ENCODE measurements at places on chromosomes 2 and 18. TPM values are rescaled to one million over a fixed set of nuclear protein-coding genes. Genes with fewer than 3 reads are reported as not detected.

PRR30 gene
- total RNA-seq, result not detected

BMP10 gene
- not detected for total RNA-seq

GALNT13 gene
- 1.8 TPM for total RNA-seq

DNA sequence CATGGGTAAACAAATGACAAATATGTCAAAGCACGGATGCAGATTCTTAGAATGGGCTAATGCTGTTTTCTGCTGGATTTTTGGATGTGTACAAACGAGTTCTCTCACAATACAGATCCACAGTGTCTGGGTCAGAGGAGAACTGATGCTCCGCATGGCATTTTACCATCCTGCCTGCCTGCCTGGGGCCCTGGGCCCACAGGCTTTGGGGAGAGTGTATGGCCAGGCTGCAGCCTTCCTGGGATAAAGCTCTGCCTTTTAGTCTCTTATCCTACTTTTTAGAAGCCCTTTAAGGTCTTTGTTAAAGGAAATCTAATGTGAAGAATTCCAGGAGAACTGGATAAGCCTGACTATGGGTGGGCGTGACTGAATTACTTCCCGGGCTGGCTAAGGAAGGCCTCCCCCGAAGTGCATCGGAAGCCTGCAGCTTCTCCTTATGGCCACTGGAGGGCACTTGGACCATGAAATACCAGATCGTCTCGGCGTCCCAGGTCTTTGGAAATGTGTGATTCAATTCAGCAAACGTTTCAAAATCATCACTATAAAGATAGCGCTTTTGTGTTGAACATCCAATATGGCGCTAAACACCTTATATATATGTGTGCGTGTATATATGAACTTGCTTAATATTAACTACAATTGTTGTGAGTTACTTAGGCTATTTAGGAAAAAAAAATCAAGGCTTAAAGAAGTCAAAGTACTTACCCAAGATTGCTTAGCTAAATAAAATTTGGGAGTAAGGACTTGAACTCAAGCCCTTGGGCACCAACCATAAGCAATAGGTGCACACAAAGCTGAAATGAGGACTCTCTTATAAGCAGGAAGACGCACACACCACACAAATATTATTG lies 15.2 kb upstream of the DNPEP start:
- no peak for DNase-seq

DNA sequence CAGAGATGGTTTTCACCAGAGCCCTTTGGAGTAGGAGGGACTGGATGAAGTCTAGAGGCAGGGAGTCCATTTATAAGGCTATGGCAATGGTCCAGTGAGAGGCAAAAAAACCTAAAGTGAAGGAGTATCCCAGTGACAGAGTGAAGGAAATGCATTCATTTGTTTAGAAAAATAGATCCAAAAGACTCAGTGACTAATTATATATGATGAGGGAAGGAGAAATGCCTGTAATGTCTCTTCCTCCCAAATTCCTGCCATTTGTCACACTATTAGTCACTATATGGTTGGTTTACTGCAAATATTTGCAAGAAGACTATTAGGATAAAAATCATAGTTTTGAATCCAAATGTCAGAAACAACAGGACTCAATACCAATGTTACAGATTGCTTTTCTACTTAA lies 104.2 kb downstream of the ZNF521 start:
- no peak for DNase-seq

MCEE gene
- total RNA-seq, result 12.6 TPM

DNA sequence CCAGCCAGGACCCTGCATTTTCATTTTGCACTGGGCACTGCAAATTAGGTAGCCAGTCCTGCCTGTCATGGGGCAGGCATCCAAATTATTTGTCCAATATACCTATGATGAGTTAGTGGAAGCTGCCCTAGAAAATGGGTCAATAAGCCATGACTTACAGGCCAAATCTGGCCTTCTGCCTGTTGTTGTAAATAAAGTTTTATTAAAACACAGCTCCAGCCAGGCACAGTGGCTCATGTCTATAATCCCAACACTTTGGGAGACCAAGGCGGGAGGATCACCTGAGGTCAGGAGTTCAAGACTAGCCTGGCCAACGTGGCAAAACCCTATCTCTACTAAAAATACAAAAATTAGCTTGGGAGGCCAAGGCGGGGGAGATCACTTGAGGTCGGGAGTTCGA lies 8.3 kb downstream of the AP1S3 start:
- no peak for DNase-seq

- DNase-seq, result no peak
Measured at GRCh38 chr2:47946593-47946992, 40.3 kb upstream of the FBXO11 start.

CSRNP3 gene
- 1.5 TPM for total RNA-seq

RIT2 gene
- not detected for total RNA-seq

AQP12B gene
- not detected for total RNA-seq

- DNase-seq, result no peak
Measured at GRCh38 chr2:170813611-170814532, 2.8 kb upstream of the GAD1 start.

- no peak for DNase-seq
Measured at GRCh38 chr2:16250886-16251285, 310.5 kb downstream of the MYCN start.

- DNase-seq, result no peak
Measured at GRCh38 chr2:119873350-119874315, 113.9 kb downstream of the PTPN4 start.

B3GNT7 gene
- 2.8 TPM for total RNA-seq

RAD51AP2 gene
- total RNA-seq, result not detected

DNA sequence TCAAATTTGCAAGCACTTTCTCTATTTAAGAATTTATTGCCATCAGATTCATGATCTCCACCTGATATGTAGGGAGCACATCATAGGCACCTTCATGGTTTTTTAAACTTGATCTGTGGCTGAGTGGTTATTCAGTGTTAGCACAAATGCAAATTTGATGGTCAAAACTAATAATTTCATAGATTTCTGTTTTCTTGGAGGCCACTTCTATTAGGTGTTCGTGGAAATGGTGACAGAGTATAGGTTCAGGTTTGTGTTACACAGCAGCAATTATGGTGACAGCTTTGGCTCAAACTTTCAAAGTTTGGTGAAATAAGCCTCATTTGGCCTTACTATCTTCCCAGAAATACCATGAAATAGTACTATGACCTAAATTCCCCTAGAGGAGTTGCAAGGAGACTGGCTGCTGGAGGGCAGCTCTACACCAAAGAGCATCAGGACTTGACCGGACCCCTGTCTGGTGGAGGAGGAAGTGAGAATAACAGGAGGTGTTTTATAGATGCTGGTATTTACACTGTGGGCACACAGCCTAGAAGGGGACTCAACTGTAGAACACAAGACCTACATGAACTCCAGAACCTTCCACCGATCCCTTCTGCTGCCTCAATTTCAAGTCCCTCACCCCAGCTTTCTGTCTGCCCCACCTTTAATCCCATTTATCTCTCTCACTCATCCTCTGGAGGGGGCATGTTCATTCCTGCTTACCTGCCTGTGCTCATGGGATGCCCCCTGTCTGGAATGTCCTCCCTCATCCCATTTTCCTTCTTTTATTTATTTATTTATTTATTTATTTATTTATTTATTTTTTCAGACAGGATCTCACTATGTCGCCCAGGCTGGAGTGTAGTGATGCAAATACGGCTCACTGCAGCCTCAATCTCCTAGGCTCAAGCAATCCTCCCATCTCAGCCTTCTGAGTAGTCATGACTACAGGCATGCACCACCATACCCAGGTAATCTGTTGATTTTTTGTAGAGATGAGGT lies 132.9 kb upstream of the SIX2 start:
- no peak for DNase-seq

GLI2 gene
- total RNA-seq, result 2.4 TPM

GRCh38 chr2:115084446-115084845 lies 642.0 kb downstream of the DPP10 start:
- no peak for DNase-seq

DNA sequence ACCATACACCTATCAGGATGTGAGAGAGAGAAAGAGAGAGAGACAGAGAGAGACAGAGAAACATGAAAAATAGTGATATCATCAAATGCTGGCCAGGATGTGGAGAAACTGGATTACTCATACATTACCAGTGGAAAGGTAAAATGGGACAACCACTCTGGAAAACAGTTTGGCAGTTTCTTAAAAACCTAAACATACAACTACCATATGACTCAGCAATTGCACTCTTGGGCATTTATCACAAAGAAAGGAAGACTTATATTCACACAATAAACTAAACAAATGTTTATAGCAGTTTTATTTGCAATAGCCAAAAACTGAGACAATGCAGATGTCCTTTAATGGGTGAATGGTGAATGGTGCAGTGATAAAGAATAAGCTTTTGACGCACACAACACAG lies 29.1 kb downstream of the SLC4A3 start:
- DNase-seq, result no peak

ZBTB7C gene
- total RNA-seq, result 13.3 TPM

TNFRSF11A gene
- total RNA-seq, result 2.1 TPM

DNA sequence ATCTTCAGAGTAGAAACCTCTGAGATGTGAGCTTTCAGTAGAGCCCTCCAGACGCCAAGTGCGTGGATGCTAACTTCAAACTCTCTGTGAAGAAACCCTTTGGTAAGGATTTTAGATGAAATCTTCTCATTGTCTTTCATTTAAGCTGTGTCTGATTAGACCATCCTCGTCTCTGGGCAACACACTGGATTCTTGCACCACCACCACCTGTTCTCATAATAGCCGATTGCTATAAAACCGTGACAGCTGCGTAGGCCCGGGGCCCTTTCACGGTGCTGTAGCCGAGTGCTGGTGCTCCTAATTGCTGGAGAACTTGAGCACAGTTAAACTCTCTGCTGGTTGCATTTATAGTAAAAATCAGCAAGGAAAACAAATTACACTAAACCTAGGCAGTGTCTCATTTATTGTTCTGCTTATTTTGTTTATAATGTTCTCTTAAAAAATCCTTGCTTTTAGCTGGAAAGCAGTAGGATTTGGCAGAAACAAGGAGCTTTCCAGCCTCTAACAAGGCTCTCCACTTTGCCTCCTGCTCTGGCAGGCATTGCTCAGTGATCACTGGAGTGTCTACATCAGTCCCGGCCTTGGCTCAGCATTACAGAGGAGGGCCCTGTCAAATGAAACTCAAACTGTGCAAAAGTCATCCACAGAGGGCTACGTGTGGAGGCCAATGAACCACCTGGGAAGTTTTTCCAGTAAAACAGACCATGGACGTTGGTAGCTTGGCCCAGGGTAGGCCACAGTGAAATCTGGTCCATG lies 40.9 kb upstream of the MBP start:
- DNase-seq, result no peak

HRH4 gene
- total RNA-seq, result 0.84 TPM

DNA sequence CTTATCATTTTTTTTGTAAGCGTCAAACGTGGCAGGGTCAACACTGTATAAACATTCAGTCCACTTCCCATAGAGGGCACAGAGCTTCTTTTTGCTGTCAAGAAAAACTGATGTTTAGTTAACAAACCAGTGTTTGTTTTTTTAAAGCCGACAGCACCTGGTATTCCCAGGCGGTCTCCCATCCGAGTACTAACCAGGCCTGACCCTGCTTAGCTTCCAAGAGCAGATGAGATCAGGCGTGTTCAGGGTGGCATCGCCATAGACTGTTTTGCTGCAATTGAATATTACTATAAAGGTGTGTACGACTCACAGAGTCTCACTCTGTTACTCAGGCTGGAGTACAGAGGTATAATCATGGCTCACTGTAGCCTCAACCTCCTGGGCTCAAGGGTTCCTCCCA lies 31.5 kb downstream of the CABYR start:
- DNase-seq, result no peak

GRCh38 chr2:43980902-43981301 lies 14.9 kb downstream of the LRPPRC start:
- DNase-seq, result no peak

DNA sequence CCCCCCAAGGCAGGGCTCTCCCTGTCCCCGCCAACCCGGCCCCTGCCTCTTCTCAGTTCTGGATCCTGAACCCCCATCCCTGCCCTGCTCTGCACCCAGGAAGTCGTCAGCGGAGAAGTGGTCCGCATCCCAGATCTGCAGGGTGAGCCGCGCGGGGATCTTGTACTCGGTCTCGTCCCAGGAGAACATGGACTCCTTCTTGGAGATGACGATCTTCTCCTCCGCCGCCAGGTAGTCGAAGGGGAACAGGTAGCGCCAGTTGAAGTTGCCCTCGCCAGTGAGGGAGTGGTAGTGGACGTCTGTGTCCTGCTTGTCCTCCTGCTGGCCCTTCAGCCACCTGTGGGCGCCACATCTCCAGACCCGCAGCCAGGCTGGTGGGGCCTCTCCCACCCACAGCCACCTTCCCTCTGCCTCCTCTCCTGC lies 16.3 kb downstream of the OTOF start:
- no peak for DNase-seq

DNA sequence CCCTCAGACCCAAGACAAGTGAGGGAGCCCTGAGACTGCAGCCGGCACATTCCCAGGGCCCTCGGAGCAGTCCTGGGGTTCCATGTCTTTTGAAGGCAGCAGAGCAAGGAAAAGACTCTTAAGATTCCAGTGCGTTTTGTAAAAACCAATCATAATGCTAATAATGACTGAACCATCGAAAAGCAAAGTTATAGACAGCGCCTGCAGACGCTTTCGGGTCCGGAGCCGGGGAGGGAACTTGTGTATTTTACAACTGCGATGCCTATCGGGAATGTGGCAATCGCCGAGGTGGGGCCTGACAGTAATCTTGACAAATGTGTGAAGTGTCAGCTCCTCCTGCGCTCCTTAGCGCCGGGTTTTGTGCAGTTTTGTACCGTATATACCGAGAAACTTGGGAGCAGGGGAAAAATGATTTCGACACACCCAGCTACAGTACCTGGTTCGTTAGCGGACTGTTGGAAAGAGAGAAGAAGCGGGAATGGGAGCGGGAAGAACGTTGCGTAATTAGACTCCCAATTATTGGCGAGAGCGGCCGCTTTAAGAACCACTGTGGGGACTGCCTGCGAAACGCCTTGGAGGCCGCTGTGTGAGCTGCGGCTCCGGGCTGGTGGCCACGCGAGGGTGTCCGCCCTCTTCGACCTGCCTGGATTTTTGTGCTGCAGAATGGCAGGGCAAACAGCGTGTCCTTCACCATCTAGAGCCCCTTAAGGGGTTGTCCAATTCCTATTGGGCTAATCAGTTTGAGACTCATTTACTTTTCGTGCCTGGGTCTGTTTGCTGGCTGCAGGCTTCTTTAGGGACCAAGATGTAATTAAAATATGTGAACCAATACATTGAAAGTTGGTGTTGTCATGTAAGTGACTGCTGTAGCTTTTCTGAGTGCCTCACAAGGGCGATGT lies 2.4 kb downstream of the EPAS1 start:
- DNase-seq, result peak; percentile 62

TCF23 gene
- 0.12 TPM for total RNA-seq

DNA sequence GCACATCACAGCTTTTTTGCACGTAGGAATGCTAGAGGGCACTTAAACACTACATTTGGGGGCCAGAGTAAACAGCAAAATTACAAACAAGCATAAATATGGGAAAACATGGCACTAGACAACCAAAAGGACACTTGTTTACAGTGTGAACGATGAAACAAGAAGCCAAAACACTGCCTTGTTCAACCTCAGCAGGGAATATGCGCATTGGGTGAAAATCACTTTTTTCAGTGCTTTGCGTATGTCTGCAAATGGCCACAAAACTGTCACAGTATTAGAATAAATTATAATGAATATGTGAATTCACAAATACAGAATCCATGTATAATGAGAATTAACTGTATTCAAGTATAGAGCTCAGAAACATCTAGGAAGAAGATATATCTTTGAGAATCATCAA lies 1064.0 kb upstream of the GYPC start:
- no peak for DNase-seq

TMEM18 gene
- total RNA-seq, result 18.9 TPM

MAL gene
- 0.93 TPM for total RNA-seq

RNF144A gene
- total RNA-seq, result 39.9 TPM

TRIM43 gene
- not detected for total RNA-seq

All from omental fat pad (tissue), 4 donors.